ENCODE measurements at places on chromosomes 7 and 10. TPM values are rescaled to one million over a fixed set of nuclear protein-coding genes. Genes with fewer than 3 reads are reported as not detected.

NPFFR1 gene
- not detected for polyA plus RNA-seq

IFIT3 gene
- 4.1 TPM for polyA plus RNA-seq

CASTOR2 gene
- 1.5 TPM for polyA plus RNA-seq

OR9A2 gene
- polyA plus RNA-seq, result not detected

DNAJB9 gene
- polyA plus RNA-seq, result 16.8 TPM

Data from naive thymus-derived CD4-positive, alpha-beta T cell (primary cell).